ENCODE measurements at places on chromosomes 13 and 19. TPM values are rescaled to one million over a fixed set of nuclear protein-coding genes. Genes with fewer than 3 reads are reported as not detected.

SELENOV gene
- not detected for total RNA-seq

- DNase-seq: no peak
- no peaks in the 10 kb centered on the region for H3K36me3 ChIP-seq
- H3K4me1 ChIP-seq: peaks cover 11% of the 10 kb centered on the region
- H3K27ac ChIP-seq: no peak overlapping the region
Measured at GRCh38 chr19:14349426-14349825, 31.8 kb upstream of the ADGRE5 start.

YJEFN3 gene
- 15.0 TPM for total RNA-seq

DNA sequence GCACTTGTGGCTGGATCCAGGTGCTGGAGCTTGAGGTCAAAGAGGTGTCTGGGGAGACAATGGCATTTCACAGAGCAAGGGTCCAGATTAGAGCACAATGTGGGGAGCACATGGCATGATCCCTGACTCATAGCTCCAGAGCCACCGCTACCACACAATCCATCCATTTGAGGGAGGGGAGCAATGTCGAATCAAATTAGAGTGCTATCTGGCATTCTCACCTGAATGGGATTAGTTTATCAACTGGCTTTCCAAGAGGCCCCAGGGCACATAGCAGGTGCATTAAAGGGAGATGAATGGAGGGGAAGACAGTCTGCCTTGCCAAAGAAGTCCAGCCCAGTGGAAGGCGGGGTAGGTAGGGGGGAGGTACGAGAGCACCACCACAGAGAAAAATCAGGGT, 194.4 kb upstream of the GPR12 start:
- no peaks in the 10 kb centered on the region for H3K36me3 ChIP-seq
- no peak for DNase-seq
- no peak overlapping the region for H3K4me3 ChIP-seq
- no peak overlapping the region for H3K27ac ChIP-seq
- H3K27me3 ChIP-seq: peaks cover 9% of the 10 kb centered on the region

YJU2 gene
- total RNA-seq: 22.9 TPM

CYP4F8 gene
- not detected for total RNA-seq

DNA sequence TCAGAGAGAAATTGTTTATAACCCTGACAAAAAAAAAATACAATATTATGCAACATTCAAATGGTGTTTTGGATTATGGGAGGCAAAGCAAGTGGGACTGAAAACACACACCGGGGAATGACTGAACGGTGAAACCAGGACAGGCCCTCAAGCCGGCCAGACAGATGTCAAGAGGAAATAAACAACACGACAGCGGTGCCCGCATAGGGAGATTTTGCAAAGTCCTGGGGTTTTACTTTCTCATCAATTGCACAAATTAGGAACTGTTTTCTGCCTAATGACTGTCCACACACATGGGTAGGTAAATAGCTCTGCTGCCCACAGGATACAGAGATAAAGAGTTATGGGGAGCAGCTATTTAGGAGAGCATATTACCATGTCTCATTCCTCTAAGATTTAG, 134.5 kb downstream of the IRS2 start:
- H3K27ac ChIP-seq: no peak overlapping the region
- H3K27me3 ChIP-seq: no peaks in the 10 kb centered on the region
- H3K4me1 ChIP-seq: no peaks in the 10 kb centered on the region

DNA sequence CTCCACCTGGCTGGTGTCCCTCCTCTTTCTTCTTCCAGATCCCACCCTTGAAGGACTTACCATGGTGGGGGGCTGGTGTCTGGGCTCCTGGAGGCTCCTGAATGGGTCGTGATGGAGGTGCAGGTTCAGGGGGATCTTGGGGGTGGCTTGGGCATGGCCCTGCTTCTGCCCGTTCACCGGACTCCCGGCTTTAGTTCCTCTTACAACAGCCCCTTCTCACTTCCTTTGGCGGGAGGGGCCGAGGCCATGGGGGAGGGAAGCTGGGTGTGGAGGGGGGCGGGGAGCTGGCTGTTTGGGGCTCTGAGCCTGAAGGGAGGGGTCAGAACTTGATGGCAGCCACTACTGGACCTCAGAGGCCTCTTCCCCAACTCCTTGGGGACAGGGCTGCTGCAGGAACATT, at the start of gene MYO1F:
Gene MYO1F, minus strand, starts transcription at position 196 of the 400 bp plus-strand sequence. Its CDS starts 133 bp downstream, at position 63.
- H3K27ac ChIP-seq: no peak within 1 kb of the TSS
- H3K27me3 ChIP-seq: peaks cover 35% of the 10 kb centered on the region
- peaks cover 15% of the 10 kb centered on the region for H3K4me1 ChIP-seq

SIGLEC5 gene
- not detected for total RNA-seq

DNA sequence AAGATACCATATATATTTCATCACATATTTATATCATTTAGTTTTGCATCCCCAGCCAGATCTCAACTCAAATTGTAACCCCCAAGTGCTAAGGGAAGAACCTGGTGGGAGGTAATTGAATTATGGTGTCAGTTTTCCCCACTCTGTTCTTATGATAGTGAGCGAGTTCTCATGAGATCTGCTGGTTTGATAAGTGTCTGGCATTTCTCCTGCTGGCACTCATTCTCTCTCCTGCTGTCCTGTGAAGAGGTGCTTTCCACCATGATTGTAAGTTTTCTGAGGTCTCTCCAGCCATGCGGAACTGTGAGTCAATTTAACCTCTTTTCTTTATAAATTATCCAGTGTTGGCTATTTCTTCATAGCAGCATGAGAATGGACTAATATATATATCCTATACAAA, 462.5 kb upstream of the SLITRK5 start:
- no peak for DNase-seq
- H3K27me3 ChIP-seq: no peaks in the 10 kb centered on the region
- H3K36me3 ChIP-seq: no peaks in the 10 kb centered on the region
- no peaks in the 10 kb centered on the region for H3K4me1 ChIP-seq
- H3K4me3 ChIP-seq: no peak overlapping the region
- H3K27ac ChIP-seq: no peak overlapping the region

DNA sequence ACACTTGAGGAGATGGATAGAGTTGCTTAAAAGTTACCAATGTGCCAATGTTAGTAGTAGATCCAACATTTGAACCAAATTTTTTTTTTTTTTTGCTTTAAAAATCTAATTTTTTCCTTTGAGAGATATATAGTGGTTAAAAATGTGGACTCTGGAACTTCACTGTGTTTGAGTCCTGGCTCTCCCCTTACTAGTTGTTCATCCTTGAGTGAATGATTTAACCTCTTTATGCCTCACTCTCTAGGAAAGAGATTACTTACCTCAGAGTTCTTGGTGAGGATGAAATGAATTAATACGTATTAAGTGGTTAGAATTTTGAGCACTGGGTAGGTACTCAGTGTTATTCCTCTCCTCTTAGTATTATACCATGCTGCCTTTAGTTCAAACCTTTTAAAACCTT, 24.3 kb downstream of the PDS5B start:
- H3K27me3 ChIP-seq: no peaks in the 10 kb centered on the region
- peaks cover 3% of the 10 kb centered on the region for H3K4me1 ChIP-seq
- peaks cover 52% of the 10 kb centered on the region for H3K36me3 ChIP-seq
- no peak overlapping the region for H3K4me3 ChIP-seq
- no peak for DNase-seq

- H3K27me3 ChIP-seq: no peaks in the 10 kb centered on the region
- H3K36me3 ChIP-seq: no peaks in the 10 kb centered on the region
- peak overlapping the region; percentile 3 for H3K4me3 ChIP-seq
- no peak for DNase-seq
- peaks cover 53% of the 10 kb centered on the region for H3K4me1 ChIP-seq
- no peak overlapping the region for H3K27ac ChIP-seq
Measured at GRCh38 chr13:39483326-39483725, 119.7 kb downstream of the LHFPL6 start.

DNA sequence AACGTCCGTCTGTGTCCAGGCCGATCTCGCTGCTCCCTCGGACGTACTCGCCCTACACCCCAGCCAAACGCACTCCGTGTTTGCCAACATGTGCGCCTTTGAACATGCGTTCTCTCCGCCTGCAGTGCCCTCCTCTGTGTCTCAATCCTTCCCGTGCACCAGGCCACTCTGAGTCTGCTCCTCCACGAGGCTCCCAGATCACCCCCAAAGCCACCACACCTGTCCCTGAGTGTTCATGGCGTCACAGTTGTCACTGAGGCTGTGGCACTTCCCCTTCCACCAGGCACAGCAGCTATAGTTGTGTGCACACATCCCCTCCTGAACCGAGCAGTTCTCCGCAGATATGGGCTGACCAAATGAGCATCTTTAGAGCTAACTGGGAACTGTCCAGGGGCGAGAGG, 35.6 kb downstream of the RASA3 start:
- H3K27me3 ChIP-seq: peaks cover 4% of the 10 kb centered on the region
- peak overlapping the region; percentile 61 for H3K27ac ChIP-seq
- peak overlapping the region; percentile 5 for H3K4me3 ChIP-seq

KIR2DL1 gene
- total RNA-seq: not detected

GRCh38 chr13:19737844-19738557, 44.7 kb downstream of the PSPC1 start:
- peaks cover 5% of the 10 kb centered on the region for H3K4me1 ChIP-seq
- no peaks in the 10 kb centered on the region for H3K27me3 ChIP-seq
- no peak for DNase-seq
- no peak overlapping the region for H3K4me3 ChIP-seq
- no peak overlapping the region for H3K27ac ChIP-seq

GRCh38 chr13:49342454-49342853, 94.7 kb downstream of the CDADC1 start:
- H3K4me1 ChIP-seq: peaks cover under 1% of the 10 kb centered on the region
- H3K36me3 ChIP-seq: no peaks in the 10 kb centered on the region
- H3K27me3 ChIP-seq: no peaks in the 10 kb centered on the region
- DNase-seq: no peak
- H3K4me3 ChIP-seq: no peak overlapping the region

DNA sequence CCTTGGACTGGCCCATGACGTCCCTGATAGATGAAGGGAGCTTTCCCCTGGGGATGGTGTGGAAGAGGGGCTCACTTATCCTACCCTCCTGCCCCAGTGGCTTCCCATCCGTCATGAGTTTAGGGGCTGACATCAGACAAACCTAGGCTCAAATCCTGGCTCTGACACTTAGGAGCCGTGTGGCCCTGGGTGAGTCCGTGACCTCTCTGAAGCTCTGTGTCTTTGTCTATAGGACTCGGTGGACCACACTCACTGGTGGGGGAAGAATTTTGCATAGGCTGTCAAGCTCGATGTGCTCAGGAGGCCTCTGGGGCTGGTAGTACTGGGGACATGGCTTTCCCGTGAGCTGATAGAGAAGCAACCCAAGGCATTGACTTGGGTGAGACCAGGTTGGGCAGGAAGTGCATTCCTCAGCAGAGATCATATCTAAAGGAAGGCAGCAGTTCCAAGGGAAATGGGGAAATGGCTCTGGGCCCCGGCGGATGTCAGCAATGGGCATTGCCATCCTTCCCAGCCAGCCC, 17.4 kb upstream of the AP1M2 start:
- peaks cover 8% of the 10 kb centered on the region for H3K27me3 ChIP-seq
- H3K4me1 ChIP-seq: peaks cover 18% of the 10 kb centered on the region
- no peak for DNase-seq
- H3K36me3 ChIP-seq: no peaks in the 10 kb centered on the region

DNA sequence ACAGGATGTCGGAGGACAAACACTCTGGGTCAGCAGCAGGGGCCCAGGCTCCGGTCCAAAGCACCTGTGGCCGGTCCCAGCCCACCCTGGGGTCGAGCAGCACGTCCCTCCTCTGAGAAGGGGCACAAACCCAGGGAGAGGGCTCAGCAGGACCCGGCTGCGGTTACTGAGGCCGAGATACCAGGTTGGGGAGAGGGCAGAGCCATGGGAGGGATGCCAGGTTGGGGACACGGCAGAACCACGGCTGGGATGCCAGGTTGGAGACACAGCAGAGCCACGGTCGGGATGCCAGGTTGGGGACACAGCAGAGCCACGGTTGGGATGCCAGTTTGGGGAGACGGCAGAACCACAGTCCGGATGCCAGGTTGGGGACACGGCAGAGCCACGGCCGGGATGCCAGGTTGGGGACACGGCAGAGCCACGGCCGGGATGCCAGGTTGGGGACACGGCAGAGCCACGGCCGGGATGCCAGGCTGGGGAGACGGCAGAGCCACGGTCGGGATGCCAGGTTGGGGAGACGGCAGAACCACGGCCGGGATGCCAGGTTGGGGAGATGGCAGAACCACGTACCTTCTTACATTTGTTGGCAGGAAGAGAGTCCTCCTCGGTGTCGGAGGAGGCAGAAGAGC, 18.5 kb downstream of the MIER2 start:
- H3K4me1 ChIP-seq: no peaks in the 10 kb centered on the region
- DNase-seq: no peak
- H3K27me3 ChIP-seq: no peaks in the 10 kb centered on the region
- H3K27ac ChIP-seq: no peak overlapping the region
- no peak overlapping the region for H3K4me3 ChIP-seq

GRCh38 chr13:22196777-22197176, 525.9 kb downstream of the FGF9 start:
- no peak for DNase-seq
- no peaks in the 10 kb centered on the region for H3K4me1 ChIP-seq
- no peaks in the 10 kb centered on the region for H3K36me3 ChIP-seq
- no peak overlapping the region for H3K27ac ChIP-seq
- no peak overlapping the region for H3K4me3 ChIP-seq

KMT5C gene
- 32.9 TPM for total RNA-seq

DNA sequence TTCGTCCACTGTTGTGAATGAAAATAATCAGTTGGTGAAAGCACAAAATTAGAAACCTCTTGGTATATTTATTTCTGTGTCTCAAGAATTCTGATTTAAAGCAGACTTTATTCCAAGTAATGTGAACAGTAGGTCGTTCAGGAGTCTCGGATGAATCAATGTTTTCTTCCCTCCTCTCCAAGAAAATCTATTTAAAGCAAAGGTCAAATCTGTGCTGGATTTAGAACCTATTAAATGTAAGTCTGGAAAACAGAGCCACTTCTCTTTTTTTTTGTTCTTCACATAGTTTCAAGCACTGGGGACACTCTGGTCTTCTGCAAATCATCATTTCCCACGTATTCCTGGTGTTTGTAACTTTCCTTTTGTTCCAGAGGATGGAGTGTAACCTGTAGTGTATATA, 312.7 kb downstream of the ATP8A2 start:
- H3K27ac ChIP-seq: no peak overlapping the region
- no peak for DNase-seq
- no peak overlapping the region for H3K4me3 ChIP-seq
- peaks cover 5% of the 10 kb centered on the region for H3K36me3 ChIP-seq
- no peaks in the 10 kb centered on the region for H3K27me3 ChIP-seq

DNA sequence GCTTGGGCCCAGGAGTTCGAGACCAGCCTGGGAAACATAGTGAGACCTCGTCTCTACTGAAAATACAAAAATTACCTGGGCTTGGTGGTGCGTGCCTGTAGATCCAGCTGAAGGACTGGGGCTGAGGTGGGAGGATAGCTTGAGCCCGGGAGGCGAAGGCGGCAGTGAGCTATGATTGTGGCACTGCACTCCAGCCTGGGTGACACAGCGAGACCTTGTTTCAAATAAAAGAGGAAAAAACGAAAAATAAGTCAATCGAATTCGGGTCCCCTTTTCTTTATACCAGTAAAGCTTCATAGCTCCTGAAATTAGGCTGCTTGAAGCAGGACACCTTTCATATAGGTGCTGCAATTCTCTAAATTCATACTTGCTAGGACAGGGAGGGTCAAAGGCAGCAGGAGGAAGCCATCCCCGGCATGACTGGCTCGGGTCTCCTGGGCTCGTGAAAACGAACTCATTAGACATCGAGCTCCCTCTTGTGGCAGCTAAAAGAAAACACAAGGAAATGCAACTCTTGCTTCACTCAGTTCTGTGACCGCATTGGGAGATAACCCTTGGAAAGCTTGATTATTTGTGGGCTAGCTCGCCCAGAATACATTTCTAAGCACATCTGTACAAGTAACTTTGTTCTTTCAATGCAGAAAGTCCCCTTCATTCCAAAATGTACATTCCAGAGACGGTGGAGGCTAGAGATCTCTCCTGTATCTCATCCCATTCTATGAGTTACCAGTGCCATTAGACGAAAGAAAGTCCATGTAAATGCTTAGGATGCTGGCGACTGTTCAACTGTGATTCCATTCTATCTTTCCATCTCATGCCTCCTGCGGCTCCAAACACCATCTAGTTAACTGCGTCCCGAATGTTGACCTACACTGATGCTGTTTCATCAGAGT, 16.8 kb downstream of the FPR2 start:
- no peak overlapping the region for H3K4me3 ChIP-seq
- H3K4me1 ChIP-seq: no peaks in the 10 kb centered on the region
- no peak overlapping the region for H3K27ac ChIP-seq
- H3K36me3 ChIP-seq: no peaks in the 10 kb centered on the region

All from neural crest cell (in vitro differentiated cells).